ENCODE measurements at places on chromosomes 16 and 17.

DNA sequence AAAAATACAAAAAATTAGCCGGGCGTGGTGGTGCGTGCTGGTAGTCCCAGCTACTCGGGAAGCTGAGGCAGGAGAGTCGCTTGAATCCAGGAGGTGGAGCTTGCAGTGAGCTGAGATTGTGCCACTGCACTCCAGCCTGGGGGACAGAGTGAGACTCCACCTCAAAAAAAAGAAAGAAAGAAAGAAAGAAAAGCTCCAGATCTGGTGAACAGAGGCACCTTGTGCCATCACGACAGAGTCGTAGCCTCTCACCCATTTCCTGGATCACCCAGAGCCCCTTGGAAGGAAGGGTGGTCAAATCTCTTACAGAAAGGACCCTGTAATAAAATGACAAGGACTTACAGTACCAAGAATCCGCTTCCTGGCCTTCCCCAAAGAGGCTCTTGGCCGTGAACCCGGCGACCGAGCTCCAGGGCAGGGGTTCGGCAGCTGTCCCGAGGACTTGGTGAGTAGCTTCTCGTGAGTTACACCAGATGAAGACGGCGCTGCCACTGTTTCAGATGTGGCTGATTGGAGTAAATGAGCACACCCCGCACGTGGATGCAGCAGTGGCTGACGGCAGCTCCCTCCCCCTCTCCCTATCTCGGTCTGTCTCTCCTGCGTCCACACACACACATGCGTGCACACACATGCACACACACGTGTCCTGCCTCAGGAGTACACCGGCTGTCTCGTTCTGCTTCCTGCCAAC, 13.5 kb downstream of the LGALS3BP start:
- DNase-seq = no peak

DNA sequence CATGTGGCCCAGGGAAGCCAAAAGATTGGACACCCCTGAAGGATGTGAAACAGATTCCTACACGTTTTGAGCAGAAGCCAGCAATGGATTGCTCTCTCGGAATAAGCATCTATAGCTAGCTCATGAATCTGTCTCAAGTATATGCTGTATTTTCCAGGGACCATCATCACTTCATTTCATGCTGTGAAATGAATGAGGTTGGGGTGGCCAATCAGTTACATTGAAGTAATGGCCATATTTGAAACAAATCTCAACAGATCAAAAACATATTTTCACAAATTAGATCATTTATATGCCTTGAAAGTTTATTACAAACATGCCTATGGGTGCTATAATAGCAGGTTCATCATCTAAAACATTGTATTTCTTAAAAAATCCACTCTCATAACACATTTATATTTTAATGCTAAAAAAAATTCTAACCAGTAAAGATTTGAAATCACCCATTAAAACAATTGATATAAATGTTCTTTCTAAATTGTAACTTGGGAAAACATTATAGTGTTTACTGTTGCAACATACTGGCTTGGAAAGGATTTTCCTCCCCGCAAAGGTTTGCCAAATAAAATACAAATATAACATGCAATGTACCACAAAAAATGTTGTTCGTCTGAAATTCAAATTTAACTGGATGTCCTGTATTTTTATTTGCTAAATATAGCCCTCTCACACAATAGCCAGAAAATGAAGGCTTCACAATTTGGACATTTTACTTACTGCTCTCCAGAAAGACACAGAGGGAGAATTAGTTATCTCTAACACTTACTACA, 743.6 kb downstream of the KCNJ2 start:
- DNase-seq = no peak

DNA sequence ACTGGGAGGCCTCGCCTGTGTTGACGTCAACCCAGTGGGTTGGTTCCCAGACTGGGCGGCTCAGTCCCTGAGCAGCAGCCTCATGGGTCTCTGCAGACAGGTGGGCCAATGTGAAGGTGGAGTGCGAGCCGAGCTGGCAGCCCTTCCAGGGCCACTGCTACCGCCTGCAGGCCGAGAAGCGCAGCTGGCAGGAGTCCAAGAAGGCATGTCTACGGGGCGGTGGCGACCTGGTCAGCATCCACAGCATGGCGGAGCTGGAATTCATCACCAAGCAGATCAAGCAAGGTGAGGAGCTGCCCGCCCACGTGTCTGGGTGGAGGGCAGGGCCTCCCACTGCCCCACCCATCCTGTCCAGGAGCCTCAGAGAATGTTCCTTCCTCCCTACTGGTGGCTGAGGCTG, 44.1 kb downstream of the MRC2 start:
- no peak for DNase-seq

DNA sequence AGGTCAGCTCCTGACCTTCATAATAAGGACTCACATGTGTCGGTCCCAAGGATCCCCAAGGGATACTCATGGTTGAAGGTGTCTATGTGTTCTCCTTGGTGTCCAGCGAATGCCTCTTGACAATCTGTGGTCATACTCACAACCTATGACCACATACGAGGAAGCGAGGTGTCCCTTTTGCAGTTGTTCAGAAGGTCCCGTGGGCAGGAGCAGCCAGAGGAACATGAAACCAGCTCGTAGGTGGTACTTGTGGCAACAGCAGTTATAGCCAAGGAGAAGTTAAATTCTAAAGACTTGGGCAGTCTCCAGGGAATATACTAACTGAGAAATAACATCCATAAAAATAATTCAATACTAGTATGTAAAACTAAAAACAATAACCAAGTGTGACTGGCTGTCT, 685.3 kb downstream of the WWOX start:
- no peak for DNase-seq

DNA sequence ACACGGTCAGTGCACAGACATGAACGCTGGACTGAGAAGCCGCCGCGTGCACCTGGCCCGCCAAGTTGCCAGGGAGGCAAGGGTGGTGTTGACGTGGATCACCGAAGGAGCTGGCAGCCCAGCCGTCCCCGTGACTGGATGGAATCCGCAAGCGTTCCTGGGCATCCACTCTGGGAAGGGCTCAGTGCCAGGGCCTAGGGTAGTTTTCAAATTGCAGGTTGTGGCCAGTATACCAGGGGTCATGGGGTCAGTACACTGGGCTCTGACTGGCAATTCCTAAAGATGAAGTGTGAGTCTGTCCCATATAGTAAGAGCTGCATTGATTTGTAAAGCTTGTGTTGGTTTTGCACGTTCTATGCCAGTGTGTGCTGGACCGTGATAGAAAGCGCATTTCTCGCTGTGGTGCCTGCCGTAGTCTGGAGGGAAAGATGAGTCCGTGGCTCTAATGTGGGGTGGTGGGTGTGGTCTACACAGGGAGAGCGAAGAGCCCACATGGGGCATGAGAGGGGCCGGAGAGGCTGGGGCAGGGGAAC, 21.1 kb upstream of the METRNL start:
- DNase-seq = no peak

DNA sequence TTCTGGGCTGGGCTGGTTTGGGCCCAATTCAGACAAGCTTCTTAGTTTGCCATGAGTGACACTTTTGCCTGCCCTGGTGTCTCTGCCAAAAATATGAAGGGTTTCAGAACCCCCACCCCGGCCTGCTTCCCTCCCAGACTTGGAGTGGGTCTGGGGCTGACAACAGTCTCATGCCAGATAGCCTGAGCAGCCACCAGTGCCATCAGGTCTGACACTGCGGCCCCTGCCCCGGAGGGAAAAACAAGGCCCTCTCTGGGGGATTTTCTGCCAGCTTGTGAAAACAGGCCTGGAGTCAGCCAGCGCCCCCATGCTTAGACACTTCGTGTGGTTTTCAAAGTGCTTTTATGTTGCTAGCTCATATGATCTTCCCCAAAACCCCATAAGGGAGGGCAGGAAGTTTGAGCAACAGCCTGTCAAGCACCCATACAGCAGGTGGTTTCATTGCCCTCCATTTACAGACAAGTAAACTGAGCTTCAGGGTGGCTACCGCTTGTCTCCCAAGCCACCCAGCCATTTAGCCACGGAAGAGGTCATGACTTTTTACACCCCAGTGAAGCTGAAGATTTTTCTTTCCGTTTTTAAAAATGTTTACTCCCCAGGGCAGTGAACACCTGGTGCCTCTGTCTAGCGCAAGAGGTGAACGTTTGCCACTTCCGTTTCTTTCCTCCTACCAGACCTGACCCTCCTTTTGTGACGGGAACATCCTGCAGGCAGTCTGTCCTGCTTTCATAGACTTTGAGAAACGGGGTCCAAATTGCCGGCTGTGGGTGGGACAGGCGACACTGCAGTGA, 300.6 kb downstream of the SEC14L1 start:
- no peak for DNase-seq
